GM23338 (cell line): ENCODE measurements at places on chromosomes 5 and 9. TPM values are rescaled to one million over a fixed set of nuclear protein-coding genes. Genes with fewer than 3 reads are reported as not detected.
A peak's percentile ranks its signal among the peaks of the same experiment; 100 is the strongest.

DNA sequence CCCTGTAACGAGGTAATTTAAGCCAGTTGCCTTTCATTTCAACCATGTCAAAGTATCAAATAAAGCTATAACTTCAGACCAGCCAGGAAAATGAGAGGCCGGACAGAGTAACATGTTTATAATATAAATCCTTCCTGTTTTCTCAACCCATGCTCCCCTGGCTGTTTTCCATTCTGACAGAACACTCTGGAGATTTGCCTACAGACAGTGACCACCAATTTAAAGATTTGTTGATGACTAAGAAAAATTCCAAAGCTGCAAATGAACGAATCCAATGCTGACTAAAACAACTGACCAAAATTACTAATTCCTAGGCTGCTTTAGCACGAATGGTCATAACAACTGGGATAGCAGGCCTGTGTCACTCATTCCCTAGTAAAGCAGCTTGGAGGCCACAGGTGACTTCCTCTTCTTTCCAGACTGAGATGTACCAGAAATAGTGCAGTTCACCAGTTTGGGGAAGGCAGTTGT is 141.4 kb downstream of the AOPEP start:
- DNase-seq, result no peak

DNA sequence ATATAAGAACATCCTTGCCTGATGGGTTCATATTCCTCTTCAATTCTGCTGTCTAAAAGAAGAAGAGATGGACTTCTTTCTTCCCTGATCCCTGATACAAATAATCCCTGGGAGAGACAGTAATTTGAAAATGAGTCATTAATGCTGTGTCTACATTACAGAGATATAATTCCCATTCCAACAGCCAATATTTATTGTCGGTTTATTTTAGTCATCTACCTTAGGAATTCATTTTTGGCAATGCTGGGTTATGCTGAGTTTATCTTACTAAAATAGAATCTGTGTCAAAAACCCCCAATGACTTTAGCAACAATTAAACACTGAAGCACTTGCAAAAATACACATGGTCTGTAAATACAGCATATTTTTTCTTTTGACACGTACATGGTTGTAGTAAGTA is 23.9 kb downstream of the ZNF474 start:
- DNase-seq, result no peak

- no peak for DNase-seq
These were observed 49.6 kb upstream of the TEK start for GRCh38 chr9:27059412-27059811.

DNA sequence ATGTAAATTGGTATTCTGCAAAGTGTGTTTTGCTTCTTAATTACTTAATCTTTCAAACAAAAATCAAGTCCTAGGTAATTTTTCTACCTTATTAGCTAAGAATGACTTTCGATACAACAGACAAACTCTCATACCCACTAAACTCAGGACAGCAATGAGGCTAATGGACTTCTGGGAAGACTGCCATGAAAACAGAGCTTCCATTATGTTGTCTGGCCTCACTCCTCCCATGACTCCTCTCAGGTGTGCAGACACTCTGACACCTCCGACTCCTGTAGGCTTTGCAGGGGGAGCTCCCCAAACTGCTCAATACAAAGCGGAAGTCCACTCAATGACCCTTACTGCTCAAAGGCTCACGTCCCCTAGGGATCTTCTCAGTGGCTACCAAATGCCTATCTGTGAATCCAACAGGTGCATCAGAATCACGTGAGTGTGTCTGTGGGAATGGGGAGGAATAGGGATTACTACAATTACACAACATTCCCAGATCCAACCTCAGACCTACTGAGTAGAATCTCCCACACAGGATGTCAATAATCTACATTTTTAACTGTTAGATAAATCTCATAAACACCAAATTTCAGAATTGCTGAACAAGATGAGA is 289.9 kb downstream of the RAB3C start:
- no peak for DNase-seq

GRCh38 chr5:19767987-19768386 is 220.0 kb downstream of the CDH18 start:
- DNase-seq, result peak; percentile 72

DNA sequence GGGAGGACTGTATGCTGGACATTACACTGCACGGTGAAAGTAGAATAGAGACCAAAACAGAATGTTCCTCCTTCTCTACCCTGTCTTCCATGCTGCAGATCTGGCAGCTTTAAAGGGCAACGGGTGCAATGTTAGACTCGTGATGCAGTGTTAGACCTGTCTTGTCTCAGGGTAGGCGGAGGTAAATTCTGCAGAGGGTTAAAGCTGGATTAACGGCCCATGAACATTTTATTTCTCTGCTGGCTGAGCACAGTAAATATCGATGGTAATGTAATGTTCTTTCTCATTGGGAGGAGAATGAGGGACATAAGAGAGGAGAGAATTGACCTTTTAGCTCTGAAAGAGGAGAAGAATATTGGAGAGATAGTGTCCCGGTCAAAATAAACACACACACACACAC is 178.9 kb downstream of the NMUR2 start:
- DNase-seq, result no peak

DNA sequence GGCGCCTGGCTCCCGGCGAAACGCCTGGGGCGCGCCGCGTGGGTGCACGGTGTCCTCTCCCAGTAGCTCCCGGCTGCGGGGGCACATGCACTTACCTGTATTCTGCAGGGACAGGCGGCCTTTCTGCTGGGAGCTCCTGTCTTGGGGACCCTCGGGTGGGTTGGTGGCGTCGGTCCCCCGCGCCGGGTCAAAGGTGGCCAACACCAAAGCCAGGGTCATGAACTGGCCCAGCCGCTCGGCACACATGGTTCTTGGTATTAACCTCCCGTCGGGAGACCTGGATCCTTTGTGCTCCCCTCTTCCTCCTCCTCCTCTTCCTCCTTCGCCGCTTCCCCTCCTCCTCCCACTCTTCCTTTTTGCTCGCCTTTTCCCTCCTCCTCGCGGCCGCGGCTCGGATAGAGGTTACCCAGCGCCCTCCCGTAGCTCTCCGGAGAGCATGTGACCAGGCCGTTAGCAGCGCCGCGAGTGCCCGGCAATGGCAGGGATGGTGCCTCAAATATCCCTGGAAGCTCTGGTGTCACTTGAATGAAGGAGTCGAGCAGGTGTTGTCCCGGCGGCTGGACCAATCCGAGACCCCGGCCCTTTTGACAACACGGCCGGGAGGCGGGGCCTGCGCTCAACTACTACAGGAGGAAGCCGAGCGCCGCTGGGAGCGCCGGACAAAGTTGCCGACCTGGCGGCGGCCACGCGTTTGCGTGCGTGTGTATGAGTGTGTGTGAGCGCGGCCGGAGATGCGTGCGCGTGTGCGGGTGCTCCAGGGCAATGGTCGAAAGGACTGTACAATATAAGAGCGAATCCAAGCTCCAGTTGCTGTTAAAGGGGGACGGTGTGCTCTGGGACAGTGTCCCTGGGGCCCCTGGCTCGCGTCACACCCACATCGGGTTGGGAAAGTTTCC is at the start of gene STC2:
STC2 (minus strand) TSS at position 467 of the 896 bp plus-strand sequence; CDS start at position 246, 221 bp downstream.
- peak; percentile 99 for DNase-seq

DNA sequence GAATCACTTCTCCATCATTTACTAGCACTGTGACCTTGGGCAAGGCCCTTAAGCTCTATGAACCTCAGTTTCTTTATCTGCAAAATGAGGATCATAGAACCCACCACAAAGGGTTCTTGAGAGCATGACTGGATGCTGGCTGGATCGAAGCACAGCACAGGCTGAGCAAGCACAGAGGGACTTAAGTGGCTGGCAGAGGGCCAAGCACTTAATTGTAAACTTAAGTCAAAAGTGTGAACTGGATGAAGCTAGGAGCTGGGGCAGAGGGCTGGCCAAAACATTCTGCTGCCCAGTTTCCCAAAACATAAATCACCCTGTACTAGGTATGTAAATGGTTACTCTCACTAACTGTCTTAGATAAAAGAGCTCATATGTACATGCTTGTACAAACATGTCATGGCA is 112.3 kb upstream of the WWC1 start:
- no peak for DNase-seq

DNA sequence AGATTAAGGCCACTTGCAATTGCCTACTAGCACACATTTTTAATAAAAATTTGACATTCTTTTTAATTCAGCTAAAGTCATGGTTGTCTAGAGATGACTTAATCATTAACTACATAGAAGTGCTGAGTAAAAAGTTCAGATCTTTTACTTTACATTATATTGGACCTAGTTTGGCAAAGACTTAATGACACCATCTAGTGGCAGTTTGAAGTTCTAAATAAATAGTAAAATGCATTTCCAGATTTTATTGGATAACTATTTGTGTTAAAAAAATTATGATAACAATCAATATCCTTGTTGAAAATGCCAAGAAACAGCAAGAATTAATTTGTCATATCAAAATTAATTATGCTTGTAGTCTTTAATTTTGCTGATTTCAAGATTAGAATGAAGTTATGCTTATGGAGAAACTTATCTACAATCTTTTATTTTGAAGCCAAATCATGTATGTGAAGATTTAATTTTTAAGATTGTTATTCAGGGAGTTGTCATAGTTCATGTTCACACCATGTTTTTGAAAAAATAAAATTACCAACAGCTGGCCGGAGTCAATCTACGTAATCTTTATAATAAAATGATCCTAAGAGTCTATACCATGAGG is 69.6 kb upstream of the PJA2 start:
- peak; percentile 27 for DNase-seq

GRCh38 chr9:92278110-92278509 is 15.4 kb downstream of the IARS1 start:
- no peak for DNase-seq

- DNase-seq, result no peak
These were observed 6.8 kb downstream of the RASEF start for GRCh38 chr9:83056174-83056573.

- DNase-seq, result no peak
These were observed 473.6 kb upstream of the FTMT start for GRCh38 chr5:121378046-121378445.

DNA sequence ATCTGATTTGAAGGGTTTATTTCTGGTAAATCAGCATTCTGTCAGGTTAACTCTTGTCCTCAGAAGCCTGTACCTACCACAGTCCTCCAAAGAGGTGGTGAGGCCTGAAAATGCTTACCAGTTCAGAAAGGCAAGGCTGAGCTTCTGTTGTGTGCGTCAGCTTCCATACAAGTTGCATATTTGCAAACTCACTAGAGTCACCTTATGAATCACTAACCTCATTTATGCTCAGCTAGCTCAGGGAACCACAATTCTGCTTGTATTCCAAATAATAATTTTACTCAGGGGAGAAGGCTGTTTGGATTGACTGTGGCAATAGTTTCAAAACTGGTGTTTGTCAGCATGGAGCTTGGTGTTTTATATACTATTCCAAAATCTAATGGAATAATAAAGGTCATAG is 355.1 kb upstream of the RFX3 start:
- no peak for DNase-seq

The ORM2 gene
- total RNA-seq, result 0.76 TPM in 1 of 2 replicates, not detected in the other

The MYO10 gene
- 114 and 119 TPM in 2 replicates for total RNA-seq

The OR1B1 gene
- total RNA-seq, result not detected in 2 replicates

The GPR151 gene
- not detected in 2 replicates for total RNA-seq

The CDKN2B-AS1 gene
- 0.14 TPM in 1 of 2 replicates, not detected in the other for total RNA-seq

The CD180 gene
- total RNA-seq, result not detected in 2 replicates

The DIMT1 gene
- 37.9 and 53.0 TPM in 2 replicates for total RNA-seq

The SHC3 gene
- total RNA-seq, result 2.5 and 2.9 TPM in 2 replicates
